ENCODE measurements at places on chromosomes 5 and 9.

DNA sequence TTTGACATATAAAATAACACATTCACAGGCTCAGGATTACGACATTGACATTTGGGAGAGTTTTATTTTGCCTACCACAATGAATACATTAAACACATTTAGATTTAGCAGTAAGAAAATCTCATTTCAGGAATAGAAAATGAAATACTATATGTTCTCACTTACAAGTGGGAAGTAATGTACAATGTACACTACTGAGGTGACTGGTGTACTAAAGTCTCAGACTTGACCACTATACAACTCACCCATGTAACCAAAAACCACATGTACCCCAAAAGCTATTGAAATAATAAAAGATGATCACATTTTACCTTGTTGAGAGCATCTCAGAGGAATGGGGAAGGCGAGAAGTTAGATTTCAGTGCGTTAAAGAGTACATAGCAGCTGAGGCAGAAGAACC is 1202.4 kb upstream of the SEMA6A start:
- DNase-seq, result no peak

- no peak for DNase-seq
Observed at GRCh38 chr5:139058121-139058520, 140.0 kb downstream of the SIL1 start.

DNA sequence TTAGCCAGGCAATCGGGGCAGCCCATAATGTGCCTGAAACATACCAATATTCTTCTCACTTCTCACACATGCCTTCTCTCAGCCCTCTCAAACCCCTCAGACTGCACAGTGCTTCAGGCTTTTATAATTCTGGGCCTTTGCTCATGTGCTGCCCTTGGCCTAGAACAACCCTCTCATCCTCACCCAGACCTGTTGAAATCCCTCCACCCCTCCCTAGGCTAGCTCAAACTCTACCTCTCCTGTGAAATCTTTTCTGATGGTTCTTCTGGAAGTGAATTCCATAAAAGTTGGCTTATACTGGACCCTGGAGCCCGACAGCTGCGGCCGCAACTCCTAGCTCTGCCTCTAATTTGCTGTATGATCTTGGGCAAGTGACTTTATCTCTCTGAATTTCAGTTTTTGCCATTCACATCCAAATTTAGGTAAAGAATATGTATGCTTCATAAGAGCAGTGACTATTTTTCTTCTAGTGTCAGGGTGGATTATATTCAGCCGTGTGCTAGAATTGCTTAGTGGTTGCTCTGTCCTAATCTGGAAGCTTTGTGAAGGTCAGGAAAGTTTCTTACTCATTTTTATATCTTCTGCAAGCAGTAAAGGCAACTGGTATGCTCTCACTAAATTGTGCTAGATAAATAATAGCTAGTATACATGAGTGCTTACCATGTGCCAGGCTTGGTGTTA is 221.4 kb downstream of the MAPKAP1 start:
- no peak for DNase-seq

- DNase-seq, result no peak
Observed at GRCh38 chr5:10251405-10251804, 1.3 kb downstream of the CCT5 start.

GRCh38 chr9:15018096-15018637 is 107.9 kb upstream of the FREM1 start:
- no peak for DNase-seq

DNA sequence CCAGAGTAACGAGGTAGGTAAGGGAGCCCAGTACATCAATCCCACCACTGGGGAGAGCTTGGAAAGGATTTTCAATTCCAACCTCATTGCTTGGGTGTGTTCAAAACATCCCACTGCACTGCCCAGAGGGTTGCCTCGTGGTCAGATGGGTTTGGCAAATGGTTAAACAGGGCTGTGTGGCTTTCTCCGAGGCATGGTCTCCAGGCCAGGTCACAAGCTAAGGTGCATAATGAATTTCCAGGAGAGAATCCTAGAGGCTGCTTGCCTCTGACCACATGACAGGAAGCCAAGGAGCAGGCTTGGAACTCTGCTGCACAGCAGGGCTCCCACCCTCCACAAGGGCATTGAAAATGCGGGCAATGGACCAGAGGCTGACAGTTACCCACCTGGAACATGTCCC is 51.6 kb downstream of the DAP start:
- DNase-seq, result no peak

DNA sequence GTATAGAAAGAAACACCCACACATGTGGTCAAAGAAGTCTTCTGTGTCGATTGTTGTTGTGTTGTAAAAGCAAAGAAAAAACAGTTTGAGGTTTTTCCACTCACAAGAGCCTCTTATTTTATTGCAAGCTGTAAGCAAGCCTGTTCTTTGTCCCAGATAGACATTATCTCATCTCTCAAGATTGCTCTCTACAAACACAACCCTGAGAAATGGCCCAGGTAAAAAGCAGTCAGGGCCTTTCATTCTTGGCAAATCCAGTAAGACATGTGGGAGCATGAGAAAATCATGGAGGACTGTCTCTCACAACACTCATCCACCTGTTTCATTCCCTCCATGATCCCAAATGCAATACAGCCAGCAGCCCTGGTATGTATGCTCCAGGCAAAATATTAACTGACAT is 286.6 kb upstream of the POU5F2 start:
- DNase-seq, result no peak

- no peak for DNase-seq
Observed at GRCh38 chr9:111662576-111663300, 1.3 kb downstream of the GNG10 start.

DNA sequence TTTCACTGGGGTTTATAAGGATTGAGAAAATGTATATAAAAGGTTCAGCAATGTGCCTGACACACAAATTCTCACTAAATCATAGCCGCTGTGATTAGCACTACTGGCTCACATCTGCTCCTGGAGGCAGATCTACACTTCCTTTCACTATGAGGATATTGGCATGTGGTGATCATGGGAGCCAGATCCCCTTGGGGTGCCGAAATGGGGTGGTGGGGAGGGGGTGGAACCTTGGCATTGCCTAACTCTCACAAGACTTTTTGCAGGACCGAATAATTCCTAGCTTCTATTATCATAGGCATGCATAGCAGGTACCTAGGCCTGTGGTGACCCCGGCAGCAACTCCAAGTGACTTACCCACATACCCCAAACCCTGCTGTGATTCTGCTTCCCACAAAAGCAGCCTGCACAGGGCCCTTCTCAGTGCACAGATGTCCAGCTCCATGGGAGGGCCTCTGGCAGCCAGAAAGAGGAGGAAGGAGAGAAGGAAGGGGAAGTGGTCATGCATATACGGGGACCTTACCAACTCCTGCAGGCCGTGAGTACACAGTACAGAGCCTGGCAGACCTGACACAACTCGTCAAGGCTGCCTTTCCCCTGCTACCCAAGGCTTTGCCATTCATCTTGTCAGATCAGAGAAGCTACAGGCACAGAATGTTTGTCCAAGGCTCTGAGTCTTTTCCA is 61.3 kb upstream of the IQGAP2 start:
- no peak for DNase-seq

DNA sequence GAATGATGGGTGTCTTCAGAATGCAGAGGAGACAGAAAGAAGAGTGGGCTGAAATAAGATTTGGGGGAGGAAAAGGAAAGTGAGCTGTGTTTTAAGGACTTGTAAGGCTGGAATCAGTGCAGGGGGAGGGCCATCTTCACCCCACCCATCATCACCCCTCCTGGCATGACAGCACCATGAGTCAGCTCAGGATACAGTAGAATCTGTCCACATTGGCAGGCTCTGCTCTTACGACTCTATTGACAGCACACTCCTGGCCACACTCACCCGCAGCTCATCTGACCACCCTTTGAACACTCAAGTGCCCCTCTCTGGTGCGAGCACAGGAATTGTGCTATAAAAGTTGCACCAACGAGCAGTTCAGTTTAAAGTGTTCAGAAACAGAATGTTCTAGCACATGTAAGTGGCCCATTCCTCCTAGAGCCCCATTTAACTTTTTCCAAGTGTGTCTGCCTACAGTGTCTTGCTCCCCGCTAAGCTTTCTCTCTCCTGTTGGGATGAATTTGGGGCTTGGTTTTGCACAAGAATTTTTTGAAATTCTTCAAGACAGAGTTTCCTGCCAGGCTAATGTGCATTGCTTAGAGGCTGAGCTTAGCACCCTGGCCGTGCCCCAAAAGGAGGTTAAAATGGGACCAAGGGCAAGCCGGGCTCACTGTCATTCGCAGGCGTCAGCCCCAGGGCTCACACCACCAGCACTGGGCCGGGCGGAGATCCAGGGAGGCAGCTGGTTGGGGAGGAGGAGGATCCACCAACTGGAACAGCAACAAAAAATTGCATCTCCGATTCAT is 12.0 kb downstream of the ADRA1B start:
- DNase-seq, result no peak

DNA sequence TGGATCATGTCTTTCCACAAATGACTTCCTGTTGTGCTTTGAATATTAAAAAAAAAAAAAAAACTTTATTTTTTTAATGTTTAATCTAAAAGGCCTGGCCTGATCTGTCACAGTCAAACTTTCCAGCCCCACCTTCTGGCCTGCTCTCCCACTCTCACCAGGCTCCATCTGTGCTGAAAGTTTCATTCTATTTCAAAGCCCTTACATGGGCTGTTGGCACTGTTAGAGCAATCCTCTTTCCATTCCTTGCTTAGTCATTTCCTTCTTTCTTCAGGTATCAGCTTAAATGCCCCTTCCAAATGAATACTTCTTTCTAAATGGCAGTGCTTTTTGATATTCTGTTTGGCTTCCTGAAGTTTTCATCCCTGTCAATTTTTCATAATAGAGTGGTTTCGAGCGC is 1104.8 kb upstream of the C9orf72 start:
- no peak for DNase-seq

GRCh38 chr5:95934207-95934804 is 27.3 kb downstream of the ELL2 start:
- no peak for DNase-seq

DNA sequence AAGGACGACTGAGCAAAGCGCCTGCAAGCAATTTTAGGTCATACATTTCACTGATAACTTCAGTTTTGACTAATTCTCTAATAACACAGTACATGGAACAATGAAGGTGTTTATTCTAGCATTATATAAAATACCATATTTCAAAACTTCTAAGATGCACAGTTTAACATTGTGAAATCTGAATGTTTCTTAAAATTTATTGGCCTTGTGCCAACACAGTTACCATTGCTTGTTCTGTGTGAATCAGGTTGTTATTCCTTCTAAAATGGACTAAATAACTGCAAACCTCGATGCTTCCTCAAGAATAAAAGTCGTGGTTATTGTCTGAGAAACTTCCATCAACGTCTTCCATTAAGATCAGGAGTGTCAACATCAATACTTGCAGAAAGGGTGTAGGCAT is 8.0 kb downstream of the MCC start:
- DNase-seq, result no peak

GRCh38 chr5:141703133-141703561 is 21.1 kb upstream of the ARAP3 start:
- DNase-seq, result no peak

GRCh38 chr9:80707120-80707519 is 982.2 kb downstream of the TLE1 start:
- DNase-seq, result no peak

DNA sequence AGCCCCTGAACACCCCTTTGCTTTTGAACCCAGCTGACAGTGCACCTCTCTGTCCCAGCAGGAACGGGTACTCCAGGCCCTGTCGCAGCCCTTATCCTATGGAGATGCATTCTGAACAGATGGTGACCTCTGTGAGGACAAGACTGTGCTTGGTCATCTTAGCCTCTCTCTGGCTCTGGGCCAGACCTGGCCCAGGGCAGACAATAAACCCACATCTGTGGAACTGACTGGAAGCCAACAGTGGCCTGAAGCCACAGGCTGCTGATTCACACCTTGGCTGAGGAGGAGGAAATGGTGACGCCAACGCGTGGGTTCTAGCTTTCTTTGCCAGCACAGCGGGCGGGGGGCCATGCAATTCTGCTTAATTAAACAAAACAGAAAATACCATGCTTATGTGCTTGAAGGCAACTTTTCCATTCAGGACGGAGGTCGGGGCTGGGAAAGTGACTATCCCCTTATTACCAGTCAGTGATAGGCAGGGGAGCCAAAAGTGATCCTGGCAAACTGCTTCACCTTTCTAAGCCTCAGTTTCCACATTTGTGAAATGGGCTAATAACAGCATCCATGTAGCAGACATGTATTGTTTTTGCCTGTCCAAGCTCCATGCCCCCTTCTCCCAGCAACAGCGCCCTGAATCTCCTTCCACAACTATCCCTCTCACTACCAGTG is 10.8 kb downstream of the SH3PXD2B start:
- no peak for DNase-seq

DNA sequence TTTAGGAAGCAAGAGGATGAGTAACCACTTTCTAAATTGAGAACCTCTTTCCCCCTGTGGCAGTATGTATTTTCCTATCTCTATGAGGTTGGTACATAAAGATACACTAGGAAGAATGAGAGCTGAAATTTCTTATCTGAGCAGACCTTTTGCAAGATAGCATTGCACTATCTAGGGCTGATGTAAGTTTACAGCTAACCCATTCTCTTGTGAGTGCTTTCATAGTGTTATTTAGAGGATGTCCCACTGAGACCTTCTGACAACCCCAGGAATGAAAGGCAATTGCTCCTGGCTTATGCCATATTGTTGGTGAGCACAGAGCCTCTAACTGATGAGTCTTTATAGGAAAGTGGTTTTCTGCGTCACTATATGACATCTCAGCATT is 1209.3 kb upstream of the CDH6 start:
- DNase-seq, result no peak

GRCh38 chr9:93058355-93059010 is at the start of gene SUSD3:
Gene SUSD3, plus strand, starts transcription at chr9:93058701. Its CDS starts 42 bp downstream, at chr9:93058743.
- peak; percentile 78 for DNase-seq

DNA sequence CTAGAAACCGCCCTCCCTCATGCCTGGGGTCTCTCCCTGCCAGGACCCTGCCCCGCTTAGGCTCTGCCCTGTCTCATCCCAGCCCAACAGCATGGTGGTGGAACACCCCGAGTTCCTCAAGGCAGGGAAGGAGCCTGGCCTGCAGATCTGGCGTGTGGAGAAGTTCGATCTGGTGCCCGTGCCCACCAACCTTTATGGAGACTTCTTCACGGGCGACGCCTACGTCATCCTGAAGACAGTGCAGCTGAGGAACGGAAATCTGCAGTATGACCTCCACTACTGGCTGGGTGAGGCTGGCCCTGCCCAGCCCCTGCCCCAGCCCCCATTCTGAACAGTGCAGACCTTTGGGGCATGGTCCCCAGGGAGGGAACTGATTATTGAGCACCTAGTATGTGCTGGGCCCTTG is 33.9 kb downstream of the GSN start:
- no peak for DNase-seq

DNA sequence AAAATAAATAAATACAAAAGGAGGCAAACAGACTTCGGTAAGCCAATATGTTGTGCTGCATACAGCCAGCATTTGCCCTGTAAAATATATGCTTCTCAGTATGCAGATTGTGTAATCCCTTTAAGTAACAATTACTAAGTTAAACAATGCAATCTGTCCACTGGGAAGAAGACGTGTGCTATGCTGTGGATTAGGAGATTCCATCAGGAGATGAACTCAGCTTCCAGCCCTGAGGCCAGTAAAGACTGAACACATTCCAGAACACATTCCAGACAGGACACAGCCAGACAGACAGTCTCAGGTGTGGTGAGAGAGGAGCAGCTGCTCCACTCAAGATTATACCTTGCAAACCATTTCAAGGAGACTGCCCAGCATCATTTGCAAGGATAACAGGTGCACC is 97.8 kb downstream of the MPDZ start:
- DNase-seq, result no peak

All from MM.1S (cell line).